ENCODE measurements at places on chromosomes 13 and 19.

- peak overlapping the region; percentile 95 for H3K4me3 ChIP-seq
- H3K4me1 ChIP-seq = peaks cover 9% of the 10 kb centered on the region
- peak overlapping the region; percentile 92 for H3K27ac ChIP-seq
- no peak for DNase-seq
- no peaks in the 10 kb centered on the region for H3K36me3 ChIP-seq
Observed at GRCh38 chr13:74134777-74135325, 647 bp upstream of the KLF12 start.

DNA sequence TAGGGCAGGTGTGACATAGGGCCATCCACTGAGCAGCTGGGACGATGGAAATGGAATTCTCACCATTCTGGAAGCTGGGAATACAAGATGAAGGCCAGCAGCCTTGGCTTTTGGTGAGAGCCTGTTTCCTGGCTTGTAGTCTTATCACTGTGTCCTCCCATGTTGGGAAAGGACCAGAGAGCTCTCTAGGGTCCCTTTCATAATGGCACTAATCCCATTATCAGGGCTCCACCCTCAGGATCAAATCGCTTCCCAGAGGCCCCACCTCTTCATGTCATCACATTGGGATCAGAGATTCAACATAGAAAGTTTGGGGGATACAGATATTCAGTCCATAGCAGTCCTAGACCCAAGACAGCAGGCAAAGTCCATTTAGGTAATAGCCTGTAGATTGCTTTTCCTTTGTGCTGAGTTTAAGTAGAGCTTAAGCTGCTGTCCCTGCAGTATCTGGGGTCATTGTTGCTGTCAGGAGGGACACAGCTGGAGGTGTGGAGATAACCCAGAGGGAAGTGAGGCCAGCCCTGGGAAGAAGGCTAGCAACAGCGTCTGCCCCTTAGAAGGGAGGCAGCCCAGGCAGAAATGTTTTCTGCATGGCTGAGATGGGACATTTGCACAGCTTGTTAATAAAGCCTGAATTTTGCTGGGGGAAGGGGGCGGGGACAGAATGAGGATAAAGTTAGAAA, 136.5 kb upstream of the GPR12 start:
- no peak overlapping the region for H3K27ac ChIP-seq
- H3K4me3 ChIP-seq = no peak overlapping the region
- no peaks in the 10 kb centered on the region for H3K36me3 ChIP-seq
- no peaks in the 10 kb centered on the region for H3K27me3 ChIP-seq
- H3K4me1 ChIP-seq = peaks cover 4% of the 10 kb centered on the region
- DNase-seq = no peak

DNA sequence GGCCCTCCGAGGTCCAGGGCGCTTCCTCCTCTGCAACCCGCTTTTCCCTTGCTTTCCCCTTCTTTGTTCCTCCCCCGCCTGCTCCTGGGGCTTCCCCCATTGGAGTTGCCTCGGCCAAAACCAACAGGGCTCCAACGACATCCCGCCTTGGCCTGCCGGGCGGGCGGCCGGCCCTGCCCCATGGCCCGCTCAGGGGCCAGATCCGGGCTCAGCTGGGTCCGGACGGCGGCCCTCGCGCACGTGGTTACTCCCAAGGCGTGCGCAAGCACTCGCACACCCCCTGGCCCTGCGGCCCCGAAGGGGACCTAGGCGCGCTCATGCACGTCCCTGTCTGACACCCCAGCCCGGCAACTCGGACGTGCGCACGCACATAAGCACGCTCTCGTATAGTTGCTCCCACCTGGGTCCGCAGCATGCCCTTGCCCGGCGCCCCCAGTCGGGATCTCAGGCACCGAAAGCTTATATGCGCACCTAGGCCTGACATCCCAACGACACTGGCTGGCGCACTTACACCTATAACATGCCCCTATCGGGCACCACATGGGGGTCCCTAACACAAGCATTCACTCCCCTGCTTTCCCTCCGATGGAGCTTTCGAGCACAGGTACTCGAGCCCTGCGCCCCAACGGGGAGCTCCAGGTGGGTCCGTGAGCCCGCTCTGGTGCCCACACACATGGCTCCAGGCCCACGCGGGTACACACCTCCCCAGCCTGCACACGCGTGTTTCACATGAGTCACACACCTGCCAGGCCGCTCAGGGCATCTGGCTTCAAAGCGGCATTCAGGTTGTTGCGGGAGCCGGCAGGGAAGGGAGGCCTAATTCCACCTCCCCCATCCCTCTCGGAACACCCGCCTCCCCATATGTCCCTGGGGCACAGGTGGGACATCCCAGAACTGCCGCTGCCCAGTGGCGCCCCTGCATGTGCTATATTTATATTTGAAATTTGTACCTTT, 15.0 kb downstream of the NFIX start:
- peaks cover 100% of the 10 kb centered on the region for H3K27me3 ChIP-seq
- H3K4me3 ChIP-seq = peak overlapping the region; percentile 47
- H3K27ac ChIP-seq = no peak overlapping the region
- H3K4me1 ChIP-seq = peaks cover 51% of the 10 kb centered on the region
- DNase-seq = peak; percentile 58

DNA sequence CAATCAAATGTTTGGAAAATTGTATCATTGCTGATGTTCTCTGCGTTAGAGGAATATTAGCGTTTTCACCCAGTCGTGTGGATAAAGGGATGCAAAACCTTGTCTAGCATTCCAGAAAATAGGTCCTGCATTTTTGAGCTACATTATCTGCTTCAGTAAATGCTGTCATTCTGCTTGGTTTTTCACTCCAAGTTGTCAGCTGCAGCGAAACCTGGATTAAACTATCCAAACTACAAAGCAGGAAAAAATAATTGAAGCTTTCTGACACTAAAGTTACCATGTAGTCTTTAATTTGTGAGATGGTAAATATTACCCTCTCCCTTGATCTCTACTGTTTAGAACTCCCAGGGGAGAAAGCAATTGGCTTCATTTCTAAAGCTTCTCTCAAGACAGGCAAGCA, 1795.5 kb upstream of the PRR20A start:
- no peak overlapping the region for H3K4me3 ChIP-seq
- no peak overlapping the region for H3K27ac ChIP-seq
- H3K36me3 ChIP-seq = no peaks in the 10 kb centered on the region

DNA sequence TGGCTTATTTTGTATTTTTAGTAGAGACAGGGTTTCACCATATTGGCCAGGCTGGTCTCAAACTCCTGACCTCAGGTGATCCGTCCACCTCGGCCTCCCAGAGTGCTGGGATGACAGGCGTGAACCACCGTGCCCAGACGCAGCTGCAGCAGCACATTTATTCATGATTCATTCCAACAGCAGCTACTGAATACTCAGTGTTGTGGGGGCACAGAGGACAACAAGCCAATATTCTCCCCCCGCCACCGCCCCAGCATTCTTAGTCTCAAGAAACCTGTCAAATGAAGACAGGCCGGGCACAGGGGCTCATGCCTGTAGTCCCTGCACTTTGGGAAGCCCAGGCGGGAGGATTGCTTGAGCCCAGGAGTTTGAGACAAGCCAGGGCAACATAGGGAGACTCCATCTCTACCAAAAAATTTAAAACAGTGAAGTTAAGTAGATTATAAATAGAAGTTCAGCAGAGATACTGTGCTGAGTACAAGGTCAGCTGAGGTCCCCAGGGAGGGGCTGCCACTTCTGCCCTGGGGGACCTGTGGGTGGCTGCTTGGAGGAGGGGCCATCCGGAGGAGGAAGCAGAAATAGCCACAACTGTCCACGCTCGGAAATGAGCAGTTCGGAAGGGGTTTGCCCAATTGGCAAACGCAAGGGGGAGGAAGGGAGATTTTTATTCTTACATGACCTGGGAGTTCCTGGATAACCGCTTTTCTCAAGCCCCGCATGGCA, 4.3 kb downstream of the DOT1L start:
- H3K4me3 ChIP-seq = no peak overlapping the region
- no peaks in the 10 kb centered on the region for H3K36me3 ChIP-seq
- no peak overlapping the region for H3K27ac ChIP-seq
- H3K4me1 ChIP-seq = peaks cover 19% of the 10 kb centered on the region
- H3K27me3 ChIP-seq = no peaks in the 10 kb centered on the region

DNA sequence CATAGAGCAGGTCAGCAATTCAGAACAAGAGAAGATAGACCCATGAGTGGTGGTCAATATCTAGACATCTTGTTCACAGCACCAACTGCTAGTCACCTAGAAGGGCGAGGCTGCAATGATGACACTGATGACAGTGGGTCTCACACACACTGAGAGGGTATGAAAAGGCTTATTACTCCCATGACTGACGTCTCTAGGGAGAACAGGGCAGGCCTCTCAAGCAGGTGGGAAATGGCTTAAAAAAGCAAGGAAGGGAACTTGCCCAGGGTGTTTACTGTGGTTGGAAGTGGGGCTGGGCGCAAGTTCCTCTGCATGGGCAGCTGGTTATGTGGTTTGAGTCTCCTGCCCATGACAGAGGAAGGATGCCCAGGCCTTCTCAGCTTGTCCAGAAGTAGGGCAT, 33.8 kb downstream of the ZNF44 start:
- H3K27me3 ChIP-seq = no peaks in the 10 kb centered on the region
- H3K27ac ChIP-seq = no peak overlapping the region
- no peak for DNase-seq
- H3K4me3 ChIP-seq = no peak overlapping the region

DNA sequence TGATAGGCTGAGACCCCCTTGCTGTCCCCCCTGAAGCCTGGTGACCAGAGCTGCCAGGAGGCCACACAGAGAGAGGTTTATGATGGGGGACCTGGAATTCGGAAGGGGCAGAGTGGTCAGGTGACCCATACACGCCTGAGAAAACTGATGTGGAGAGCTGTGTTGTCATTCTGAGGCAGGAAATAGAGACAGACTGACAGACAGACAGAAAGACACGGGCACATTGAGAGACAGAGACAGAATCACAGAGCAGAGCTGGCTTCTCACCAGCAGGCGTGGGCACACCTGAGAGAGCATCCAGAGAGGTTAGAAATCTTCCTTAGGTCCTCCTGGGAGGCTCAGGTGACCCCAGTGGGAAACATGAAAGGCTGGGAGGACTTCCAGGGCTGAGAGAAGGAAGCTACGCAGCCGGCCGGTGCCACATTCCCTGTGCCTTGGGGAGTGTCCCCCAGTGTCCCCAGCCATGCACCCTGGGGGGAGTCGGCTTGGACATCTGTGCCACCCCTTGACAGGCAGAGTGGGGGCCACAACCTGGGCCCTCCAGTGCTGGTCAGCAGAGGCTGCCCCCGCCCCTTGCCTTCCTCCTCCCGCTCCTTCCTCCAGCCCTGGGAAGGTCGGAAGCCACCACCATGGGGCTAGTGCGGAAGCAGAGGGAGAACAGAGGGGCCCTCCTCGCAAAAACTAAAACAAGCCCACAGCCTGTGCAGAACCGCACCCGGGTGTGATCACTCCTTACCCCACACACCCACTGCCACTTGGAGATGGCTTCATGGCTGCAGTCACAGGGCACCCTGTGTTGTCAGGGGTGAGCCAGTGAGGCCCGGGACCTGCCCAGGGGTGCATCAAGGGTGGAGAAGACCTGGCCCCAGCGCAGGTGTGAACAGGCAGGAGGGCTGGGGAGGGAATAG, 2.2 kb downstream of the FFAR1 start:
- no peak overlapping the region for H3K27ac ChIP-seq
- H3K4me3 ChIP-seq = no peak overlapping the region
- H3K4me1 ChIP-seq = no peaks in the 10 kb centered on the region
- H3K27me3 ChIP-seq = no peaks in the 10 kb centered on the region
- H3K36me3 ChIP-seq = no peaks in the 10 kb centered on the region

DNA sequence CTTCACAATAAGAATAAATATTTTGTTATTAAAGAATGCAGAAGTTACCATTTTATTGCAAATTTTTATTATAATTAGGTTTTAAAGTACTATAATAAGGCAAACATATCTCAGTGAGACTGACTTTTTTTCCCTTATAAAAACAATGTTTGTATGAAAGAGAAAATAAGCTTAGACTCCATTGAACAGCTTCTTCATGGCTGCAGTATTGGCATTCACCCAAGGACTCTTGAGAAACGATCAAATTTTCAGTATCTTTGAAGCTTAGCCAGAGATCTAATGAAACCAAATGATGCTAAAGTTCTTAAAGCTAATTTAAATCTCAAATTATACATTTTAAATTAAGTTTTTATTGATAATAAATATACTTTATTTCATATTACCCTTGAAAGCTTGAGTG, 128.3 kb downstream of the GGACT start:
- 0 out of 2 replicates have a peak, but pooled peaks cover 4% of the 10 kb centered on the region for H3K36me3 ChIP-seq
- DNase-seq = no peak
- H3K27me3 ChIP-seq = no peaks in the 10 kb centered on the region
- H3K4me1 ChIP-seq = peaks cover 32% of the 10 kb centered on the region
- no peak overlapping the region for H3K27ac ChIP-seq

DNA sequence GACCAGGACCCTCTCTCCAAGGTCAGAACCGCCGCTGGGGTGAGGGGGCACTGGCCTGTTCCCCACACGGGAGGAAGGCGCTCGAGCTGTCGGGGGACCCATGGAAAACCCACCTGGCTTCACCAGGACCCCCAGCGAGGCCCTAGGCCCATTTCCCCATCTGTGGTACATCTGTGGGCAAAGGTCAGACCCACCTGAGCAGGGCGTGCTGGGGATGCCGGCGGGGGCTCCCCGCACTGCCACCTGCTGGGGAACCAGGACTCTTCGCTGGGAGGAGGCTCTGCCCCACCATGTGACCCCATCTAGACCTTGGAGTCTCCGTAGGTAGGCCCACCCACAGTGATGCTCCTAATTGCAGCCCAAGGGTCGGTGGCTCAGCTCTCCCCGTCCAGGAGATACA, 511 bp downstream of the WDR88 start:
- peaks cover 5% of the 10 kb centered on the region for H3K4me1 ChIP-seq
- no peaks in the 10 kb centered on the region for H3K36me3 ChIP-seq
- peak; percentile 70 for DNase-seq
- no peak overlapping the region for H3K4me3 ChIP-seq

- H3K36me3 ChIP-seq = no peaks in the 10 kb centered on the region
- no peak overlapping the region for H3K27ac ChIP-seq
- no peaks in the 10 kb centered on the region for H3K27me3 ChIP-seq
- H3K4me3 ChIP-seq = no peak overlapping the region
- DNase-seq = no peak
Observed at GRCh38 chr19:31100206-31100590, 249.0 kb downstream of the TSHZ3 start.

GRCh38 chr13:36430247-36431203, 1.8 kb upstream of the CCNA1 start:
- H3K27ac ChIP-seq = no peak overlapping the region
- H3K27me3 ChIP-seq = peaks cover 67% of the 10 kb centered on the region
- peak; percentile 73 for DNase-seq
- H3K4me1 ChIP-seq = peaks cover 18% of the 10 kb centered on the region

DNA sequence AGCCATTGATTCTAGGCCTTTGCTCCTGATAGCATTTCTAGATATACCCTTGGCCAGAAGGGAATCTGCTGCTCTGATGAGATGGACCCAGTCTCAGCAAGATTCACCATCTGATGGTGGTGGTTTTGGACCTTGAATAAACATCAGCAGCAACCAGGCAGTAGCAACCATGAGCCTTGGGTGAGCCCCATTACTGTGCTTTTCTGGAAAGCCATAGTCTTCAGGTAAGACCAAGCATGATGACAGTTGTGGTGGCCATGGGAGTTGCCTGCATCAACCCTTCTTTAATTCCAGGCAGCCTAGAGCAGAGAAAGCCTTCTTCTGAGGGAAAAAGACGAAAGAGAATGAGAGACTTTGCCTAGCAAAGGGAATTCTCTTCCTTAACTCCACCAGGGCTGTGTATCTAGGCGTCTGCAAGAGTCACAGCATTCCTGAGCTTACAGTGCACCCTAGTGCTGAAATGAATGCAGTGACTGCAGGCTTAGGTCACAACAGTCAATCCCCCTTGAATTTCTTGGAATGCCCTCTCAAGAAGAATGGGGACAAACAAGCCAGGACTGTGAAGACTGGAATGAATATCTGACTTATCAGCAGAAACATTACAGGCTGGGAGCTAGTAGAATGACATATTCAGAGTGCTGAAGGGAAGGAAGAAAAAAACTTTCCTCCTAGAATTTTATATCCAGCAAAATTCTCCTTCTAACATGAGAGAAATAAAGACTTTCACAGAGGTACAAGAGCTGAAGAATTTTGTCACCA, 942.4 kb upstream of the PCDH20 start:
- H3K27ac ChIP-seq = no peak overlapping the region
- no peaks in the 10 kb centered on the region for H3K4me1 ChIP-seq
- H3K36me3 ChIP-seq = no peaks in the 10 kb centered on the region
- H3K4me3 ChIP-seq = no peak overlapping the region
